Activated T-cell treated with anti-CD3 and anti-CD28 coated beads for 24 hours (primary cell): ENCODE measurements at places on chromosomes 11 and 22.

GRCh38 chr22:44297470-44298061, 15.2 kb downstream of the SHISAL1 start:
- no peak for DNase-seq

DNA sequence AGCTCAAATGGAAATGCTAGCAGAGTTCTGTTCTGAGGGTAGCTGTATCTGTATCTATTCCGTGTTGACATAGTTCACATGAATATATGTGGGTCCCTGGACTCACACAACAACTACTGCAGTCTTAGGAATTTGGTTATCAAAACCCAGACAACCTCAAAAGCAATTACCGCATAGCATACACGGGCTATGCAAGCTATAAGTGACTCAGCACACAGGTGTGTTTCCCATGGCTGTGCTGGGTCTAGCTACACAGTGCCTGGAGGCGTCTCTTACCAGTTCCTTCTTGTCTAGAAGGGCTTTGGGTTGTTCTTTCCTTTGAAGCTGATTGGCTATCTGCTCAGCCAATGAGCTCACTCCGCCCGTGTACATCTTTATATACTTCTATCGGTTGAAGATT, 98.2 kb upstream of the BID start:
- no peak for DNase-seq

GRCh38 chr11:92285776-92286175, 61.2 kb downstream of the FAT3 start:
- DNase-seq: no peak

- DNase-seq: no peak
Measured at GRCh38 chr11:16047073-16047472, 309.3 kb downstream of the SOX6 start.

DNA sequence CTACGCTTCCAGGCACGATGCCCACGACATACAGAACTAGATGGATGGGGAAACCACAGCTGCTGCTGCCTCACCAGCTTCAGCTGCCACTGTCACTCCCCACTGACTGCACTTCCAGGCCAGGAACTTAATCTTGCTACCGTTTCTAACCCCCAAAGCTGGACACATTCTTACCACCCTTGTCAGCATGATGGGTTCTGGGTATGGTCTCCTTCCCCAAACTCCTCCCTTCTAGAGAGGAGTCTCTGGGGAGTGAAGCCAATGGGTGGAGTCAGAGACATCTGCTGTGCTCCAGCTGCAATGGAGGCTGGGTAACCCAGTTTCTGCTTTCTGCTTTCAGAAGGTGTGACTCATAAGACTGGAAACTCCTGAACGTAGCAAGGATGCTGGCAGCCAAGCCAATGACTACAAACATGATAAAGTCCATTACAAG, 87.0 kb upstream of the THY1 start:
- DNase-seq: no peak

GRCh38 chr11:74086242-74086884, 77.5 kb upstream of the UCP3 start:
- DNase-seq: no peak
